ENCODE measurements at places on chromosomes 2 and 18.

- DNase-seq: no peak
Measured at GRCh38 chr2:145184741-145185651, 665.1 kb upstream of the ZEB2 start.

- DNase-seq: no peak
Measured at GRCh38 chr2:20212459-20212870, 12.5 kb downstream of the SDC1 start.

- peak; percentile 59 for DNase-seq
Measured at GRCh38 chr2:219230059-219230540, 494 bp downstream of the ANKZF1 start.

GRCh38 chr2:172087780-172088244, 2.5 kb downstream of the DLX1 start:
- DNase-seq: no peak

- no peak for DNase-seq
Measured at GRCh38 chr2:16167451-16167861, 227.1 kb downstream of the MYCN start.

- DNase-seq: no peak
Measured at GRCh38 chr2:12543978-12544558, 172.7 kb upstream of the TRIB2 start.

- no peak for DNase-seq
Measured at GRCh38 chr18:25931126-25931525, 159.3 kb downstream of the SS18 start.

- no peak for DNase-seq
Measured at GRCh38 chr2:224016963-224017362, 22.1 kb downstream of the SERPINE2 start.

- no peak for DNase-seq
Measured at GRCh38 chr18:48838921-48839818, 111.6 kb downstream of the SMAD7 start.

Measured in HuH-7.5 (cell line).